ENCODE measurements at places on chromosomes 7 and 10.
A peak's percentile ranks its signal among the peaks of the same experiment; 100 is the strongest.

DNA sequence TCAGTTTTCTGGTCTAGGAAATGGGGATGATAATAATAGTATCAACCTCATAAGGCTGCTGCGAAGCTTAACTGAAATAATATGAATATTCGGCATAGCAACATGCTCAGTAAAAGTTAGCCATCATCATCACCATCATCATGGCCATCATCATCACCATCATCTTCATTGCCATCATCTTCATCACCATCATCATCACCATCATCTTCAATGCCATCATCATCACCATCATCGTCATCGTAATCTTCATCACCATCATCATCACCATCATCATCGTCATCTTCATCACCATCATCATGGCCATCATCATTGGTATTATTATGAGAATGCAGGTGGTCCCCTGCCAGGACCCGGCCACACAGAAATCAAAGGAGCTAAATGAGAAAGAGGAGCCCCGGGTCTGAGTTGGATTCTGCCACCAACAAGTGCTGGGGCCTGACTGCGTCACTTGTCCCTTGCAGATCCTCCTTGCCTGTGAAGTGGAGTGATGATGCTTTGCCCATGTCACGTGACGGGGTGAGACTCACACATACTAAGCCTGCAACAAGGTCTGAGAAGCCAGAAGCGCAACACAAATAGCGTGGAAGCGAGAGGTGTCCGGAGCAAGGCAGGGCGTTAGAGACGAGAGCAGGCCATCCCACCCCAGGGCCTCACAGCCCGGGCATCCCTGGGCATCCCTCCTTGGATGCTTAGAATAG is 46.1 kb upstream of the EN2 start:
- DNase-seq, result no peak

DNA sequence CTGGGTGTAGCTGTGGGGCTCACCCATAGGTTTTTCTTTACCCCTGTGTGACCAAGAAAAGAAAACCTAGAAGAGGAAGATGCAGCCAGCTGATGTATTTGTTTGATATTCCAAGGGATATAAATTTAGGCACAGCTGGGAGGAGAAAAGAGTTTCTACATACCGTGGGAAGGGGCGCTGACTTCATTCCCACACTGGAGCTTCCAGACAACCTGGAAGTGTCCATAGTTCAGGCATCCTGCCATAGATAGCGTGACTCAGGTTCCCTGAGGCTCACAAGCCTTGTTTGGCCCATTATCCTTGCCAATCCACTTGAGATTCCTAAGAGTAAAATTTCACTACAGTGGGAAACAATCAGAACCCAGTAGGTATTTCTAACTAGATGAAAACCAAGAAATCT is 371.7 kb upstream of the NRP1 start:
- no peak for DNase-seq

- no peak for DNase-seq
Observed at GRCh38 chr7:116730097-116731022, 58.4 kb downstream of the MET start.

DNA sequence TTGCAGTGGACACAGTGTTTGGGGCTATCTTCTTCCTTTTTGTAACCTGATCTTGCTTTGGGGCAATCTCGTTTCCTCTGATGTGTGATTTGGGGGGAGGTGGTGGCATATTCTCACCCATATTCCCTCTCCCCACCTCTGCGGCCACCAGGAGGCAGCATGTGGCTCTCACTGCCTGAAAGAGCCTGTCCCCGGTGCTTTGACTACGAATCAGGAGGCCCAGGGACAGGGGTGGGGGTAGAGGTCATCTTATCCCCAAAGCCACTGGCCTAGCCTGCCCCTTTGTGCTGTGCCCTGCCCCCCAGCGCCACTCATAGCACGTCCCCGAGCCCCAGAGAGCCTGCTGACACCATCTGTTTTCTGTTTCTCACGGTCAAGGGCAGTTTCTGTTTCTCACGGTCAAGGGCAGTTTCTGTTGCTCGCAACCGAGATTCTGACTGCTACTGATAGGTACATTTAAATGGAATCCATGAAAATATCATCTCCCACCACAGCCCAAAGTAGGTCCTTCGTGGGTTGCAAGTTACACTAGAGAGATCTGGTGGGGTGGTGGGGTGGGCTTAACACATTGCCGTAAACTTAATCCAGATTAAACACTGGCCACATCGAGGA is 28.2 kb downstream of the PHYH start:
- peak; percentile 53 for DNase-seq

DNA sequence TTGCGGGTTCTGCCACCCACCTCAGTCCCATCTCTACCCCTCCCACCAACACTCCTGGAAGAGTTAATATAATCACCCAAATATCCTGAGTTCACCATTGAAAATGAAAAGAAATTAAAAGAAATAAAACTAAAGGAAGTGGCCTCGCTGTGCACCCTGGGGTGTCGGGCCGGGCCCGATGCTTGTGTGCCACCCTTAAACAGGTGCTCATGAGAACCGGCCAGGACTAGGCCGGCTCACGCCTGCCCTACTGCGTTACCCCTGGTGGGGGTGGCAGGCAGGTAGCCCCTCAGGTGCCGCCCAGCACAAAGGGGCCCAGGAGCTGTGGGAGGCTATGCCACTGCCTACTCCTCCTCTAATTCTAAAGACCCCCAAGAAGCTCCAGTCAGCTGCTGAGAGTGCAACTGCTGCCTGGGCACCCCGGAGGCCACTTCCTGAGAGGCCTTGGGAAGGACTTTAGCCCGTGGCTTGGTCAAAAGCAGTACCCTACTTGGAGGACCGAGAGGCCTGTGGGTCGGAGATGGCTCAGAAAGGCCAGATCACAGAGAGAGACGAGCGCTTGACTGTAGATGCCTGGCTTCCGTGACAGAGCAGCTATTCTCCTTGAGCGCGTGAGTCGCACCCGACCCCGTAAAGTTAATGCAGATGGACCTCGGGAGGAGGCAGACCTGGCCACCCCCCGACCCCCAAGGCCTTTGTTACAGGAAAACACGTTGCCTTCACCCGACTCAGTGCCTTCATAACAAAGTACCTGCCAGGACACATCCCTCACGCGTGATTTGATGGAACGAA is 51.0 kb upstream of the PPP2R2D start:
- no peak for DNase-seq

DNA sequence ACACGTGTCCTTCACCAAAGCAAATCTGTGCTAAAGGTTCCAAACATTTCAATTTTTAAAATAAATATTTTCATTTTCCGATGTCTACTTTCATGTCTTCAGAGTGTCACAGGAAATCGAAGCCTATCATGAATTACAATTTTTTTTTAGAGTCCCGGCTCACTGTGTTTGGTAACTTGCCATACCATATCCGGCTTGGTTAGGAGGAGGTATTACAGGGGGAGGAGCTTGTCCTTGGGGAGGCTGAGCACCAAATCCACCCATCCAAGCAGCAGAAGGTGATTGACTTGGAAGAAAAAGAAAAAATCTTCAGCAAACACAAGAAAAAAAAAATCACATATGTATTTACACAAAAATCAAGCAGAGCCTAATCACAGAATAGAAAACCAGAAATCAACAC is 21.3 kb downstream of the TIAL1 start:
- DNase-seq, result no peak

- no peak for DNase-seq
Observed at GRCh38 chr10:102691285-102692066, 22.7 kb downstream of the ARL3 start.

- no peak for DNase-seq
Observed at GRCh38 chr10:113135025-113135424, 185.0 kb downstream of the TCF7L2 start.

- DNase-seq, result no peak
Observed at GRCh38 chr10:87552248-87552929, 47.7 kb downstream of the MINPP1 start.

DNA sequence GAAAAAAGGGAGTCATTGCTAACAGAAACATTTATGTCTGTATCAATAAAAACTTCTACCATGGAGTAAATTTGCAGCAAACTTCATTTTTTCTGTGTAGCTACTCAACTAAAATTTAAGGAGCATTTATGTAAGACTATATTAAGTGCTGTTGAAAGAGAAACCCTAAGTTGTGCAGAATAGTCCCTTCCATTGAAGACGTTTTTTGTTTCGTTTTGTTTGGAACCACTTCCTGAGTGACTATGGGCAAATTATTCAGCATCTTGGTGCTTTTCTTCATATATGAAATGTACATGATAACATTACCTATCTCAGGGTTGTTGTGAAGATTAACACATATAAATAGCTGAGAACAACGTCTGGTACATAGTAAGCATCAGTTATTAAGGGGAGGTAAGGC is 24.3 kb downstream of the SEM1 start:
- DNase-seq, result no peak

DNA sequence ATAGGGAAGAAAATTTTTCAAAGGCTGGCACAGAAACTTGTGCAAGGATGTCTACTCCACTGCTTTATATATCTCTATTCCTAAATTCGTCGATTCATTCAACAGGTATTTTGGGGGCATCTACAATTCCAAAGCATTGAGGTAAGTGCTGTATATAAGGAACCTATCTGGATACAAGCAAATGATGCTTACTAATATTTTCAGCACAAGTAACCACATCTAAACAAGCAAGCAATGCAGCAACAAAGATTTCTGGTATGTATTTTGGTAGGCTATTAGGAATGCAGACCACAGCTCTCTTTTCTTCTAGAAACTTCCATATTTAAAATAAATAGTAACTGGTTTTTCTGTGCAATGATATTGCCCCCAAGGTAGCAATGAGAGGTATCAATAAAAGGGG is 183.9 kb downstream of the SGMS1 start:
- no peak for DNase-seq

- no peak for DNase-seq
Observed at GRCh38 chr7:140564643-140565042, 76.0 kb downstream of the DENND2A start.

DNA sequence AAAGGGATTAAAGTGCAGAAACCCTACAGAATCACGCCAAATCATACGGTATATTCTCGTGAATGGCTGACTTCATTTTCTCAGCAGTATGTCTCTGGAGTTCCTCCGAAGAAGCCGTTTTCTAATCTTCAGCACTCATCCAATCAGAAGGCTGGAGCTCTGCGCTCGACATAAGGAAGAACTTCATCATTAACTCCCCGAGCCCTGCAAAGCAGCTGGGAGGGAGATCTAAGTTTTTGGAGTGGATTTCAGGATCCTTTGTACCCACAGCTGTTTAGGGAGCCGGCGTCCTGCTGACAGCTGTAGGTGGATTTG is 40.7 kb upstream of the SDK1 start:
- no peak for DNase-seq

DNA sequence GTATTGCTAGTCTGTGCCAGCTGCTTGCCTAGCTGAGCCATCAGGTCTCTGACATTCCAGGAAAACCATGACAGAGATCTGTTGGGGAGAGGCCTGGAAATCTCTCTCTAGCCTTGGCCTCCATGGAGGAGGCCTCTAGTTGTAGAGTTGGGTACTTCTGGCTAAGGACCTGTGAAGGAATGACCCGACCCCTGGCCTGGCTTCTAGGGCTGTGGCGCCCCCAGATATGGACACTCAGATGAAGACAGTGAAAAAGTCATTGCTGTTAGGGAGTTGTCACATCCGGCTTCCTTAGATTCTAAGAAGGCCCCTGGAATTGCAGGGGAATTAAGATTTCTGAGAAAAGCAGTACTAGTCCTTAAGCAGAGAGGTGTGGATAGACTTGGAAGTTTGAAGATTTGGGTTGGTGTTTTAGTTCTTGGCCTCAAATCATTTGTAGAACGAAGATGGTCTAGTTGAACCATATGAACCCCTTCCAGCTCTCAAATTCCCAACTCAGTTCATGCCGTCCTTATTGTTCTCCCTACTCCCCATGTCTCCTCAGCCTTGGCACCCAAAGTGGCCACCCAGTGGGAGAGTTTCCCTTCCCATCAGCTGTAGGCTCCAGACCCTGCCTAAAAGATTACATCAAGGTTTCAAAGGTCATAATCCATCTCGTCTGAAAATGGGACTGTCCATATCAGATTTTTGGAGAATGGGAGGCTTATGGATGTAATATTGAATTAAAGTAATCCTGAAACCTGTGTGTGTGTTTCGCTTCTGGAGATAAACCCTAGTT is 7.0 kb downstream of the HHEX start:
- DNase-seq, result no peak

GRCh38 chr10:95260397-95260881 is 30.4 kb downstream of the PDLIM1 start:
- DNase-seq, result no peak

DNA sequence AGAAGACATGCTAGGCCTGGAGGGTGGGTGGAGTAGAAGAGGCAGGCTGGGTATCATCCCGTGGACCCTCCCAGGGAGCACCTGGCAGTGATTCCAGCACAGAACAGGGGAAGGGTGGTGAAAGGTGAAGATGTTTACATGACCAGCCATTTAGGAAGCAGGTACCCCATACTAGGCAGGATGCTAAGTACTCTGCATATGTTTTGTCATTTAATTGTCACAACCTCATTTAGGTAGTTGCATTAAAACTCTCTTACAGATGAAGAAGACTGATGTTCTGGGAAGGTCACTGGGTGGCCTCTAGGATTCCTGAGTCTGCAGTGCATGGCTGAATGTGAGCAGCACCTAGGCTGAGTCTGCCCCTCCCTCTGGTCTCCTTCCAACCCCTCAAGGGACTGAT is 15.2 kb downstream of the ITPRIP start:
- DNase-seq, result no peak

- DNase-seq, result no peak
Observed at GRCh38 chr10:51918884-51919325, 219.5 kb upstream of the CSTF2T start.

- DNase-seq, result no peak
Observed at GRCh38 chr10:103734731-103735130, 120.6 kb downstream of the SH3PXD2A start.

- no peak for DNase-seq
Observed at GRCh38 chr7:42085531-42085930, 151.5 kb downstream of the GLI3 start.

DNA sequence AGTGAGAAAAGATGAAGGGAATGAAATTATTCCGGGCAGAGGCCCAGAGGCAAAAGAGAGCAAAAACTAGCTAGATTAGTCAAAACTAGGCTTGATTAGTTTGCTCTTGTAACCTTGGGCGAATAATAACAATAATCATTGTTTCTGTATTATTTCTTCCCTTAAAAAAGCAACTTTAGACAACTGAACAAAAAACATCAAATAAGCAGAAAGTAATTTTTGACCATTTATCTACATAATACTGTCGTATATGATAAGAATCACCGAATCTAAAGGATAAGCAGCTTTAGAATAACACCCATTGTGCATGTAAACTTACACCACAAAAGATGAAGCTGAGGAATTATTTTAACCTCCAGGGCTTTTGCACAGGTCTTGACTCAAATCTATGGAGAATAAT is 125.1 kb downstream of the TPK1 start:
- DNase-seq, result no peak

DNA sequence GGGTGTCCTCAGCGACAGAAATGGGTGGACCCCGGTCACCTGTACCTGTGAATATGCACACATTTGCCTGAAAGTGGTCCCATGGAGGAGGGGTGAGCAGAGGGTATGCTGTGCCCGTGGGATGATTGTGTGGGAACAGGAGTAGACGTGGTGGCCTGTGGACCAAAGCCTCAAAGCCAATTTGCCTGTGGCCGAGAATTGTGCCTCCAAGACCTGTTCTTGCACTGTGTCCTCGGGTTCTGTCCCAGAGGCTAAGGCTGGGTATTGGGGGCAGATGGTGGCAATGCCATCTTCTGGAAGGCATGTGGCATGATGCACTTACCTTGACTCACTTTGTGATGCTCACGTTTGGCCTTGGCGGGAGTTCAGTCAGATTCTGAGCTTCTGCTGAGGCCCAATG is 351.0 kb downstream of the TCERG1L start:
- DNase-seq, result no peak

- DNase-seq, result no peak
Observed at GRCh38 chr10:124742413-124743190, 1.6 kb downstream of the FAM53B start.

- DNase-seq, result no peak
Observed at GRCh38 chr10:75091146-75091545, 20.3 kb upstream of the SAMD8 start.
